ENCODE measurements at places on chromosomes 16 and 17.
A peak's percentile ranks its signal among the peaks of the same experiment; 100 is the strongest.

GRCh38 chr17:49510720-49511110 lies 15.6 kb downstream of the NGFR start:
- DNase-seq, result no peak

DNA sequence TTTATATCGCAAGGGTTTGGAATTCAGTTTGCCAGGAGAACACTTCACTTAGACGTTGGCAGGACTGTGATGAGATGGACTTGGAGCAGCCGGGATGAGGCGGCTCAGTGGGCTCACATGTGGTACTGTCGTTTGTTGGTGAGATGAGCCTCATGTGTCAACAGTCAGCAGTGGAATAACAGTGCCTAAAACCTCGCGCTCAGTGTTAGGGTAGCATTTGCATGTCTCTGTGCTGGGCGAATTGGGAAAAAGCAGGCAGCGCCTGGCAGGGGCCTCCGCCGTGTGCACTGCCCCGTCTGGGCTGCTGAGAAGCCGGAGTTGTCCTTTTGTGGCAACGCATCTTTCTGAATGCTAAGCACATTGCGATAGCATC lies 49.7 kb downstream of the CRISPLD2 start:
- no peak for DNase-seq

DNA sequence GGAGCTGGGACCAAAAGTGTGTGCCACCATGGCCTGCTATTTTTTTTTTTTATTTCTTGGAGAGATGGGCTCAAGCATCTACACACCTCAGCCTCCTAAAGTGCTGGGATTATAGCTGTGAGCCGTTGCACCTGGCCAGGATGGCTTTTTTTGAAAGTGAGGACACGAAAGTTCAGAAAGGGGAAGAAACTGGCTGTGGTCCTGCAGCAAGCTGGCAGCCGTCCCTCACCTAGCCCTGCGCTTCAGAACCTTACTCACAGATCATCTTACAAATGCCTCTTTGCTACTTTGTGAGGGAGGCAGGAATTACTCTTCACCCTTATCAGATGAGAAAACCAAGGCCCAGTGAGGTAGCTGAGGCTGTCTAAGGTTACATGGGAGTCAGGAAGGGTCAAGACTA lies 4.5 kb upstream of the PPY start:
- DNase-seq, result no peak

GRCh38 chr17:33745047-33745760 lies 452.1 kb upstream of the ASIC2 start:
- DNase-seq, result no peak

DNA sequence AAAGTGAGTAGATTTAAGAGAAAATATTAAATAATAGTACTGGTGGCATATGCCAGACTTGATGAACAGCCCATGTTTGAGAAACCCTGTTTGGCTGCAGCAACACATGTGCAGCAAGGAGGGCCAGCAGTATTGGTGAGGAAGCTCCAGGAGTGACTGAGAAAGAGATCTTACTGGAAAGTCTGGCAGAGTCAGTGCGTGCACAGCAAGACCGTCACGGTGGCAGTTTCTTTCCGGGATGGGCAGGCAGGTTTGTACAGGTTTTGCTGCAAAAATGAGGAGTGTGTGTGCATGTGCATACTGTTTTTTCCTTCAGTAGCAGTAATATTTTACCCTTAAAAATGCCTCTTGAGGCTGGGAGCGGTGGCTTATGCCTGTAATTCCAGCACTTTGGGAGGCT lies 41.4 kb downstream of the KSR1 start:
- no peak for DNase-seq

GRCh38 chr17:19238167-19238505 lies 970 bp downstream of the EPN2 start:
- DNase-seq, result no peak

DNA sequence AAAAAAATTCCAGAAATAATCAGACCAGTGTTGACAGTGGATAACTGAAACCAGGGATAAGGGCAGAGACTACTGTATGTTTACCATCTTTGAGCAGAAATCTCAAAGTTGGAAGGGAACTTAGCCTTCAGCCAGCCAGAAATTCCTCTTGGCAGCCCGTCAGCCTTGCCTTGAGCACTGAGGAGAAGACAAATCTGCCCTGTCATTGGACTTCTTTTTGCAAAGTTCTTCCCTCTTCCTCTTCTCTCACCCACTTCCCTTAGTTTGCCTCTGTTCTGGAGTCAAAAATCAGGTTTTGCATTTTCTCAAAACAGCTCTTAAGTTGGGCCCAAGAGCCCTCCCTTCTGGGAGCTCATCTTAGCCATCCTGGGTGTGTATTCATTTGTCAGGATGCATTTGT lies 6.2 kb downstream of the TUFM start:
- DNase-seq, result no peak

DNA sequence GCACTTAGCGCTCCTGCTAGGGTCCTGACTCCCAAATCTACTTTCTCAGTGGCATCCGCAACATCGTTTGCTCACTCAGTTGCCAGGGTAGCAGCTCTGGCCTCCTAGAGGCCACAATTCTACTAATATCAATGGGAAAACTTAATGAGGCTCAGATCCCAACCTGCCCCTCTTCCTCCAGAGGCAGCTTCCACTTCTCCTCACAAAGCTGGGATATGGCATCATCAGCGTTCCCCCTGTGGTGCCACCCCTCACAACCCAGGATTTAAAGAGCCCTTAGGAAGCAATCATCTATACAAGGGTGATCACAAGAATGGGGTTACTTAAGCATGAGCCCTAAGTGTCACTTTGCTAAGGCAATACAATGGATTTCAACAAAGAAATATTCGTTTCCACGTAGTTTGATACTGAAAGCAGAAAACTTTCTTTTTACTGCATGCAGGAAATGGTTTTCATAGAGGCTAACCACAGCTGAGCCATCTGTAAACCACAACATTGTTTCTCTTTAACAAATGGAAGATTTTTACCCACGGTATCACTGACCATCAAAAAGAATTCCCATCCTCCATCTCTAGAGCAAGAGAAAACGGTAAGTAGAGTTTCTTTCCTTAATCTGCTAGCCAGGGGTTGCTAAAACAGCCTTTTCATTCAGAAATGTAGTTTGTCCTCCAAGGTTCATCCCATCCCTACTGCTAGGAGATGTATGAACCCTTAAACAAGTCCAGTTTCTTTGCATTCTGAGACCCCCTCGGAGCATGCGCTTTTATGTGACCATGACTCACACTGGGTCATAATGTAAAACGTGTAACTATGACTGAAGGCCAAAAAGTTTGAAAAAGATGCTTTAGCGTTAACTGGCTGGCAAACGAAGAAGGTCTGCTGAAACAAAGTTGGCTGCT lies 68.3 kb upstream of the BCAR1 start:
- DNase-seq, result peak; percentile 91

DNA sequence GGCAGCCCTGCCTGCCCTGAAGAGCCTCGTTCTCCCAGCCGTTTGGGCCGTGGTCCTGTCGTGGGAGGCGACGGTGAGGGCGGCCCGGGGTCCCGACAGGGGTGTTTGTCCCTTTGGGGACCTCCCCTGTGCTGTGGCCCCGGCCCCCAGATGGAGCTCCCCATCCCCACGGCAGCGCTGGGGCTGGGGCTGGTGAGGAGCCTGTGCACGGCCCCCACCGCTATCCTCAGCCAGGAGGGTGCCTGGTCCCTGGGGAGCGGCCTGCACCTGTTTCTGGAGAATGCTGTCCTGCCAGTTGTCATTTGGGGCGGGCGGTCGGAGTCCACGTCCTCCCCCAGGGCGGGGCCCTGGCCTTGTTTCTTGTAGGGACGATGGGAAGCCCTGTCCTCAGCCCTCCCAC lies 6.6 kb downstream of the CAPN15 start:
- no peak for DNase-seq

DNA sequence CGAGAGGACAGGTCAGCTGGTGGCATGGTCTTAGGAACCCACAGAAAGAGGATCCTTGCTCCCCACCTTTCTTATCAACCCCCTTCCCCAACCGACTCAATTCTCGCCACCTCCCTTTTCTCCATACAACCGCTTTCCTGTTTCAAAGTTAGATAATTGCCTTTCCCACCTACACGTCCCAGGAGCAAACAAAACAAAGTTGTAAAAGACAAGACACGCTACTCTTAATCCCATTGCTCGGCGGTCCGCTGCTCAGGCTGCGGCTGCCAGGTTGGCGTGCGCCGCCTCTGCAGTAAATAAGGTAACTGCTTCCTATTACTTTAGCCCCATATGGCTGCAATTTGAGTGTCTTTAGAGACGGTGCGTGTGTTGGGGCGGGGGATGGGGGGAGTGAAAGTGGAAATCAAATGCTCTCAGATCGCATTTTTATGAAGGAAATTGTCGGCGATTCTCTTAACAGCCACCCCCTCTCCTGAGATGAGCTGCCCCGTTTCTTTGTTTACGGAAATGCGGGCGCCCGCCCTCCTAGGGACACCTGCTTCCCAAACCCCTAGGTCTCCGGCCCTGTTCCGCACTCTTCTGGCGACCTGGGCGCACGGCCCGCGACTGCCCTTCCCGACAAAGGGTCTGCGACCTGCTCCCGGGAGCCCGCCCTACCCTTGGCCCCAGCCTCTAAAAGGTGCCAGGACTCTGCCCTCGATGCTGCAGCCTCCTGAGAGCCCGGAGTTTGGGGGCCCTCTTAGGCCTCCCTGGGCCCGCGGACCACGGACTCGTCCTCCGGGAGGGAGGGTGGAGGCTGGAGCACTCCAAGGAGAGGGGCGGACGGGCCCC lies 3.7 kb upstream of the CBX8 start:
- DNase-seq, result no peak

DNA sequence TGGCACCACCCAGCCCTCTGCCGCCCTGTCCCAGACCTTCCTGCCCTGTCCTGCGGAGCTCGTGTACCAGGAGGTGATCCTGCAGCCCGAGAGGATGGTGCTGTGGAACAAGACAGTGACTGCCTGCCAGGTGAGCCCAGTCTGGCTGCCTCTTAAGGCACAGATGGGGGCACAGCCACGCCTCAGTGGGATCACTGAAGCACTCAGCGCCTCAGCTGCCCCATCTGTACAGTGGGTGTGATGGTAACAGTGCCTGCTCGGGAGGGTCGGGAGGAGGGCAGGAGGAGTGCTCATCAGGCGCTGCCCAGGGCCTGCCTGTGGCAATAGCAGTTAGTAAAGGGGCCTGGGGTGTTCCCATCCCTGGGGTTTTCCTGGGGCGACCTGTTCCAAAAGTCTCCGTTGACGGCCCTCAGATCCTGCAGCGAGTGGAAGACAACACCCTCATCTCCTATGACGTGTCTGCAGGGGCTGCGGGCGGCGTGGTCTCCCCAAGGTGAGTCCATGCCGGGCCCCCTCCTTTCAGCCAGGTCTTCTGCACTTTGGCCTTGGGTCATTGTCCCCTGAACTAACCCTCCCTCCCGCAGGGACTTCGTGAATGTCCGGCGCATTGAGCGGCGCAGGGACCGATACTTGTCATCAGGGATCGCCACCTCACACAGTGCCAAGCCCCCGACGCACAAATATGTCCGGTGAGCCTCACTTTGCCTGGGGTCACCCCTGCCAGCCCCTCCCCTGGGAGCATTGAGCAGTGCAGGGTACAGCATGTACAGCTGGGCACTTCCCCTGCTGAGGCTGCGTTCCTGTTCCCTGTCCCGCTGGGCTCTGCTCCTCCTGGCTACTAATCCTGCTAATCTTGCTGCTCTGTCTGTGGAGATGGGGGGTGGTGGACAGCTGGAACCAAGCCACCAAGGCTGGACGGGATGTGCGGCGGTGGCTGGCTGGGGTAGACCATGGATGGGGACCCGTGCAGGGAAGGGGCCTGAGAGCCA lies 4.5 kb upstream of the TCAP start:
- DNase-seq, result no peak

DNA sequence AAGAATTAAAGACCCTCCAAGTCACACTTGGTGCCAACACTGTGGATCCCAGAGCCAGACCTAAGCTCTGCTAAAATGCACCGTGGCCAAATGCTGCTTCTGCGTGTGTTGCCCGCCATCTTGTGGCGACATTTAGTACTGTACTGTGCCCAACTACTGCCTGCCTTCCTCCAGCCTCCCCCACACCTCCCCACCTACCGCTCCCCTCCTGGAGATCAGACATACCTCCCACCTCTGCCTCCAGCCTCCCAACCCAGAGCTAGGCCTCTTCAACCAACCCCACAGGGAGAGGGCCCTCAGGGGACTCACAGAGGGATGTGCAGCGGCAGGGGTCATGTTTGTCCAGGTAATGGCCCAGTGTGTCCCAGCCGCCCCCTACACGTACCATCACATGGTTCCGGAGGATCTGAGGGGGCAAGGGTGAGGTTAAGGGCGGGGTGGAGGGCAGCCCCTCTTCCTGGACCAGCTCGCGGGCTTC lies 5.5 kb downstream of the GAS2L2 start:
- DNase-seq, result peak; percentile 16

DNA sequence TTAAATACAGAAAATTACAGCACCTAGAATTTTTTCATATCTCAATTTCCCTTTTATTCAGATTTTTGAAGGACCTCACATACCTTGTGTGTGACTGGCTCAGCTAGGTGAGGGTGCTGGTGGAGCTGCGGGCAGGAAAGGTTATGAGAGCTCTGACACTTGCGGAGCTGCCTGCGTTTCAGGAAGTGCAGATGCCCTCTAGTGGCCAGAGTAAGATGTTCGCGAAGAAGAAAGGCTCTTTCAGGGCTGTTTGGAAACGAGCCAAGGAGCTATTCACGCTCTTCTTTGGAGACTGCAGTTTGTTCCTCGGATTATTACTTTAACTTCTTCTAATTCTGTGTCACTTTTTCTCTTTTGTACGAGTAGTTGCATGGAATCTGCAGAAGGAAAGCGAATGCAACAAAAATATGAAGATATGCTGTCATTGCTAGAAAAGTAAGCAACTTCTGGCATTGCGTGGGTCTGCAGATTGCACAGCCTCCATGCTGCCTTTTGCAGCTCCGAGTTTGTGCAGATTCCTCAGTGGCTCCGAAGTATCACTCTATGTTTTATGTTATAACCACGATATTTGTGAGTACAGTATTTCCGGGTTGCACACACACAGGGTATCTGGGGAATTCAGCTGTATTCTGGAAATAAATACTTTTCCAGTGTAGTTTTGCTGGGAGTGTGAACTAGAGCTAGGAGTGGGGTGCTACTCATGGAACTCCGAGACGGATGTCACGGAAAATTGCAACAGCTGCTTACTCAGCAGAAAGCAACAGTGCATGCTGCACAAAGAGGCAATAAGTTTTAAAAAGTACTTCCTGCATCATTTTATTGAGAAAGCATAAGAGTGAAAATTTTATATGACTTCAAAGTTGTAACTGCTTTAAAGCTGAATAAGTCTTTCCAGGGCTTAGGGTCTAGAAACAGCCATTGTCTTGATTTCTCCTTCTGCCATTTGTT lies 46.3 kb downstream of the DNAH9 start:
- no peak for DNase-seq

- DNase-seq, result no peak
These were observed 6.7 kb downstream of the NR1D1 start for GRCh38 chr17:40093580-40094201.

DNA sequence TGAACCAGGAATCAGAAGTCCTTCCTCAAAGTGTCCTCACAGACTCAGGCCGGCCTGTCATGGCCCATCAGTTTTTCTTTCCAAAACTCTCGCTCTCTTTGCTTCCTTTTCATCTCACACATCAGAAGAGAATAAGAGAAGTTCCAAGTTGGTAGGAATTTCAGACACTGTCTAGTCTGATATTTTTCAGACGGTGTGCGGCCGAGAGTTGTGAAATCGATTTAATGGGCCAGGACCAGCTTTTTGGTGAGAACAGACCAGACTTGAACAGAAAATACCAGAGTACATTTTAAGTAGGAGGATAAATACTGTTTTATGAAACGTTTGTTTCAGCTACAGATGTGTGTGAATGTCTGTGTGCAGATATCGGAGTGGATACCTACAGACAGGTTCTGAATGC lies 24.8 kb upstream of the RCVRN start:
- DNase-seq, result no peak

GRCh38 chr17:15649861-15650421 lies 30.4 kb upstream of the FBXW10B start:
- DNase-seq, result no peak
